Cortex of kidney (tissue), 1 donor: ENCODE measurements at places on chromosomes 5 and 9.

DNA sequence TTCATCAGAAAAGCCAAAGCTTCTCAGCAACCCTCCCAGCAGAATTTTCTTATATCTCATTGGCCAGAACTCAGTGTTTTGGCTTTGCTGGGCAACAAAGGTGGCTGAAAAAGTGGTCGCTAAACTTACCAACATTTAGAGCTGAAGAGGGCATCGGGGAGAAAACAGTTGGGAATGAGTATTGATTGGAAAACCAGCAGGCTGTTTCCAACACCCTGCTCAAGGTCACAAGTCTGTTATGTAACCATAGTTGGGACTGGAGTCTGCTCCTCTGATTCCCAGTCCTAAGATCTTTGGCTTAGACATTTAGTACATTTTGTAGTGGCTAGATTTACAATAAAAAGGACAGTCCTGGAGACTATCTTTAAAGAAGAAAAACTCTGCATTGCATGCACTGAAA lies 17.1 kb downstream of the IL12B start:
- DNase-seq, result no peak

DNA sequence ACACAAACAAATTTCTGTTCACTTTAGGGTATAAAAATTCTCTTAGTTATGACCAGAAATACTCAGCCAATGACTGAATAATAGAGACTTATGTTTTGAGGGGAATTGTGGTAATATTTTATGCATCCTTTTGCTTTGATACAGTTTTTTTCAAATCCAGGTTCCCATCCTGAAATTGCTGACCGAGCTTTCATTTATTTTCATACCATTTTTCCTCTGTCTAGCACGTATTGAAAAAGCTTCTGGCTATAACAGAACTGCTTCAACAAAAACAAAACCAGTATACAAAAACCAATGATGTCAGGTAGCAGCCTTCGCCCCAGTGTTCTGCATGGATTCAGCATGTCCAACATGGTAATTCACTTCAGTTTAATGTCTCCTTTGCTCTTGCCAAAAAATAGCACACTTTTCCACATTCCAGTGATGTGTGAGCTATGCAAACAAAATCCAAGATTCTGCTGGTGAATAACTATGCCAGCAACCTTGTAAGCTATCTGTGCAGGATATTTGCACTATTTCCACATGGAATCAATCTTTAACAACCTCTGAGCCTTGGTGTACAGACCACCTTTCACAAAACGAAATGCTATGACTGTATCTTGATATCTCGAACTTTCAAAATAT lies 22.0 kb downstream of the CCNH start:
- DNase-seq, result no peak

DNA sequence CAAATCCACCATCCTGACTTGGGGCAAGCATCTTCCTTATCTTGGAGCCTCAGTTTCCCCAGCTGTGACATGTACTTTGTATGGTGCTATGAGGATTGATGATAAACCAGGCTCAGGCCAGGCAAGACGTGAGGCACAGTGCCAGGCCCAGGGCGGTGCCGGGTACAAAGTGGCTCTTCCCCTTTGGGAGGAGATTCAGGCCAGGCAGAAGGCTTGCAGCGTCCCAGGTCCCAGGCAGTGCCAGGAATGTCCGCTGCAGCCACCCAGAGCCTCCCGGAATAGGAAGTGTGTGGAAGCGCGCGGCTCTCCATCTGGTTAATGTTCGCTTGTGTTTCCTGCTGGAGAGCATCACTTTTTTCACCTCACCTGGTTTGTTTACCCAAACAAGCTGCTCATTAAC lies 12.6 kb upstream of the DENND1A start:
- no peak for DNase-seq

GRCh38 chr5:3818624-3819023 lies 223.0 kb downstream of the IRX1 start:
- DNase-seq, result no peak

- DNase-seq, result no peak
Measured at GRCh38 chr5:154865466-154866184, 7.2 kb downstream of the CNOT8 start.

GRCh38 chr9:32811246-32811645 lies 27.9 kb downstream of the TMEM215 start:
- DNase-seq, result no peak

- DNase-seq, result no peak
Measured at GRCh38 chr5:17113174-17113958, 104.1 kb upstream of the BASP1 start.

- DNase-seq, result no peak
Measured at GRCh38 chr5:6194906-6195612, 183.3 kb downstream of the MED10 start.

DNA sequence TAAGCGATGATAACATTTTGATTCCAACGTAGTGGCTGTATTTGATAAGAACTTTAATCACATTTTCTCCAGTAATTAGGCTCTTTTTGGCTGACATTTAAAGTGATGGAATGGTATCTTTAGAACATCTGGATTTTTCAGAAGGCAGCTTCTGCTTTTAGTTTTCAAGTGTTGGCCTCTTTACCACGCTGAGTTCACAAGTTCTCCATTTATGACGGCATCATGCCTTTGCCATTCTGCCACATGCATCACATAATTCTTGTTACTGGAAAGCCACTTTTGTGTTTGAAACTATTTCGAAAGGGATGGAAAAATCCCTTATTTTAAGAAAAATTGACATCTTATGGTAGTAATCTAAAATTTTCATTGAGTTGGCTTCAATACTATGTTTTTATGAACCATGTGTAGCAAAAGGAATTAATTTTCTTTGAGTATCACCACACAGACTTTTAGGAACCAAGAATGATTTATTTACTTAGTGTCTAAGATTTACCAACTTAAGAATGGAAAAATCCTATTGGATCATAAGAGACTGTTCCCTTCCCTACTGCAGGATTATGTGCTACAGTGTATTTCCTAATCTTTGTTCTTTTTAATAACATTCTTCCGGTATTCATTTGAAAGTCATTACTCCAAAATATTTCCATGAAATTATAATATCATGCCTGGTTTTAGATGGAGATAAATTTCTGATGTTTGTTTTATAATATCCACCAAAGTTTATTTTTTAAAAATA lies 344.2 kb downstream of the ADGRV1 start:
- no peak for DNase-seq

DNA sequence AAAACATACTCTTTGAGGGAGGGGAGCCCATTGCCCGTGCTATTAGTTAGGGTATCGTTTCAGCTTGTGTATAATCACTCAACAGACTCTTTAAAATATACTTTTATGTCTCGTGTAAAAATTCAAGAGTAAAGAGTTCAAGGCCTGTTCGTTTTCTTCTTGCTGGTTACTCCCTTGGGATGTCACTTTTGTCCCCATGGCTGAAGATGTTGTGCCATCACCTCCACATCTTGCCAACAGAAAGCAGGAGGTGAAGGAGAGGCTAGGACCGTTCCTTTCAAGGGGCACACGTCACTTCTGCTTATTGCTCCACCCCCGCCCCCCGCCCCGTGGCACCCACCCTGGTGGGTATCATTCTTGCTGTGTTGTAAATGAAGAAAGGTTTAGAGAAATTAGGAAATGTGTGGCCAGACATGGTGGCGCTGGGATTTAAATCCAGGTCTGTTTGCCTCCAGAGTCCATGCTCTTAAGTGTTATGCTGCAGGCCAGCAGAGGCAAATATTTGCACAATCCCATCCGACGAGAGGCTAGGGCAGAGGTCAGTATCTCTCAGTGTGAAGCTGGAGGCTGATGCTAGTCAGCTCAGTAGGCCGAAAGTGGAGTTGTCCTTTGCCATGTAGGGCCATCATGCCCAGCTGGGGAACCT lies 3.0 kb downstream of the MLANA start:
- DNase-seq, result no peak

DNA sequence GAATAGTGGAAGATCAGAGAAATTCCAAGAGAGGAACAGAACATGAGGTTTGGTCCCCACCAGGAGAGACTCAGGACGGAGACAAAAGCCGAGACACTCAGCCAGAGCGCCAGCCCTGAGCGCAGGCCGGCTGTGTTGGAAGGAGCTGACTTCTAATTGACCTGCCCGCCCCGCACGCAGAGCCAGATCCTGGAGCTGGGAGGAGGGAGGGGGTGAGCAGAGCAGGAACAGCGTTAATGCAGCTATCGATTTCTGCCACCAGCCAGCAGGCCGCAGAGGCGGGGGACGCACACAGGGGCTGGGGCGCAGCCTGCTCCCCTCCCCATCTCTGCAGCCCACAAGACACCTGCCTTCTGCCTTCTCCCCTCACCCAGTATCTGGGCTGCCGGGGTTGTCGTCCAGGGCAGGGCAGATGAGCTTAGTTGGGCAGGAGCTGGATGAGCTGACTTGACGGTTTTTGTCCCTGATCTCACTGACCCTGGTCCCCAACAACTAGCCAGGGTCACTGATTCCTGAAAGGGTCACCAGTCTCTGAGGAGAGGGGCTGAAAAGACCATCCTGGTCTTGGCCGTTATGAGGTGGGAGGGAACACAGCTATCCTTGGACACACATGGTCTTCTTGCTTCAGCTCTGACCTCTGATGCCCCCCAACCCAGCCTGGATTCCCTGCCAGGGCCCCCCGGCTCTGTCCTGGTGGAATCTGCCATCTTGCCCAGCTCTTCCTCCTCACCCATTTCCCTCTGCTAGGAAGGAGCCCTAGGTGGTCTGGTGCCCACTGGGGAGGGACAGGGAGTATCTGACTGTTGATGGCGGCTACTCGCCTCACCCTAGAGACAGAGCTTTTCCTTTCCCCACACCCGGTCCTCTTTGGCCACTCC lies 29.8 kb downstream of the CXXC5 start:
- DNase-seq, result no peak

GRCh38 chr5:104706600-104706999 lies 1144.0 kb upstream of the NUDT12 start:
- DNase-seq, result no peak

GRCh38 chr5:128534726-128535125 lies 3.3 kb downstream of the FBN2 start:
- no peak for DNase-seq

- DNase-seq, result no peak
Measured at GRCh38 chr5:179833056-179833708, 12.5 kb downstream of the SQSTM1 start.

DNA sequence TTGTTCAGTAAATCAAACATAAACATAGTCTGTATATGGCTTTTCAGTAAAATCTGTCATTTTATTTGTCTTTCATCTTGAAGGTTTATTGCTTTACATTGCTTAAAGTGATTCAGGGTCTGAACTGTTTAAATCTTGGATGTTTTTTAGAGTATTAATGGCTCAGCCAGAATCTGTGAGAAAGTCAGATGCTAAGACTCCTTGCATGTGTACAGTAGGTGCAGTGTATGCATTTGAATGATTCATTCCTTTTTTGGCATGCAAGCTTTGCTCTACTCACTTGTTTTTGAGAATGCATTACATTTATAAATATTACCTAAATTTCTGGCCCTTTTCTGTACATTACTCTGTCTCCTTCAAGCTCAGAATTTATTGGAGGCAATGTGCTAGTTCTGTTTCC lies 271.0 kb upstream of the RIOK2 start:
- DNase-seq, result no peak

DNA sequence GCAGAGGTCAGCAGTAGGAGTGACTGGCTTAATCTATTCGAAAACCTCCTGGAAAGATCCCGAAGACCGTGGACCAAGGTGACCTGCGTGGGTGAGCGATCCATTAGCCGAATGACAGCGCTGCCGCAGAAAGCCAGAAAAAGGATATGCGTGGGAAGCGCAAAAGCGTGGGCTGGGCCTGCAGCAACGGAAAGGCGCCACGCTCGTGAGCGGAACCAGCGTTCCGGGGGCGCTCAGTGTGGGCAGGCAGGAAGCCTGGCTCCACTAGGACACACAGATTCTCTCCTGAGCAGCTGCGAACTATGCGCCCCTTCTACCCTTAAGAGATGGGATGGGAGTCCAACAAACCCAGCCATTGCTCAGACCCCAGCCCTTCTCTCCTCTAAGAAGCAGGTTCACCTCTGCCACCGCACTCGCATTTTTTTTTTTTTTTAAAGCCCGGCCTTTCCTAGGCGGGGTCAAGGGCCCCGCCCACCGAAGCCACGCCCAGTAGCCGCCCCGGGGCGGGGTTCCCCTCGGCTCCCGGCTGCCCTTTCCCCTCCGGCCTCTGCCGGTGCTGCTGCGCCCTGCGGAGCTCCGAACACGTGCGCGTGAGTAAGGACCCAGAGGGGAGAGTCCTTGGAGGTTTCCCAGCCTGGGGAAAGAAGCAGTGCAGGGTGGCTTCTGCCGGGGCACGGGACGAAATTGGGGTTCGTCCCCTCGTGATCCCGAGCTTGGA lies 19.8 kb upstream of the MATR3 start:
- peak; percentile 23 for DNase-seq

GRCh38 chr5:138595180-138595795 lies 20.1 kb upstream of the HSPA9 start:
- DNase-seq, result no peak

DNA sequence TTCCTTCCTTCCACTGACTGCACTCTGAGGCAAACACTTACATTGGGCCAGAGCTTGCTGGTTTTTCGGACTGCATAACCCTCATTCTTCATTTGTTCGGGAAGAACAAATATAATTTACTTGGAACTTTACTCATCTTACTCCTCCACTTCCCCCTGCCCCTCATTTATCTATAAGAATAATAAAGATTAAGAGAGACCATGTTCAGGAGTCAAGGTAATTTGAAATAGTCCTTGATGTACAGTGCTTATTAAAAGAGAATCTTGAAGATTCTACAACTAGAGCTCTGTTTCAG lies 65.6 kb downstream of the BASP1 start:
- no peak for DNase-seq

GRCh38 chr5:2532809-2533208 lies 218.7 kb downstream of the IRX2 start:
- DNase-seq, result no peak

DNA sequence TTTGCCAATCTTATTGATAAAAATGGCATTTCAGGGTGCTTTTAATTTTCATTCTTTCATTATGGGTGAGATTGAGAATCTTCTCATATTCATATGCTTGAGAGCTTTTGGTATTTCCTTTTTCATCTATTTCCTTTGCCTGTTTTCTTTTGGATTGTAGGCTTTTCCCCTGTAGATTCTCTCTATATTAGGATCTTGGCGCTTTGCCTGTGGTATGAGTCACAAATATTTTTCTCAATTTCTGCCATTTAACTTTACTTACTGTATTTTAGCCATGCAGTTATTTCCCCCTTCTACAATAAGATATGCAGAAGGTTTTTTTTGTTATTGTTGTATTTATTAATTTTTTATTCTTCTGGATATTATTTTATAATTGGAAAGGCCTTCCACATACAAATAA lies 21.5 kb upstream of the KLF9 start:
- DNase-seq, result no peak

DNA sequence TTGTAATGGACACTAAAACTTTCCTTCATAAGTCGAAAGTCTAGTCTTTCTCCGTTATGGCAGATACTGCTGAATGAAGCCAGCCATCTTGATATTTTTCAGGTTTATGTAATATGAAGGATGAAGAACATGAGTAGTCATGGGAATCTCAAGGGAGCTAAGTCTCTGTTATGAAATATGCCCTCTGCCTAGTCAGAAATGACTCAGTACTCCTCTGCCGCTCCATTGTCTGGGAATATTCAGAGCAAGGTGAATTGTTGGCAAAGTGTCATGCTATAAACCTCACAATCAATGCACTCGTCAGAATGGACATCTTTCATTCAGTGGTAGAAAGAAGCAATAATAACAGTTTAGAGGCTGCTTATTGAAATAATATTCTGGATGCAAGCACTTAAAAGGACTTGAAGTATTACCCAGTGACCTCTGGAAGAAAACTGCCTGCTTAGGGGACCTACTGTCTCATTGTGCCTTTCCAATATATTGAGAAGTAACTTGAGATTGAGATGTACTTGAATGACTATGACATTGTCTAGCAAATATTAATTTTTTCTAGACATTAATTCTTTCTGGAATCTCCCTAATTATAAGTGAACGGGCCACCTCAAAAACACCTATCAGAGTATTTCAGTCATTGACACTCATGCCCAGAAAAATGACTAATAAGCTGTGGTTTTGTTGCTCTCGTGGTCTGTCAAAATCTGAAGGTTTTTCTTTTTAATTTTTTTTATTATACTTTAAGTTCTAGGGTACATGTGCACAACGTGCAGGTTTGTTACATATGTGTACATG lies 1011.5 kb upstream of the ACO1 start:
- DNase-seq, result no peak
